Activated CD4-positive, alpha-beta T cell treated with anti-CD3 and anti-CD28 coated beads for 36 hours (primary cell): ENCODE measurements at places on chromosomes 7 and 10.

GRCh38 chr10:80662429-80663261 lies 124.9 kb downstream of the SH2D4B start:
- peaks cover 17% of the 10 kb centered on the region for H3K27me3 ChIP-seq
- H3K27ac ChIP-seq, result no peak overlapping the region
- peak overlapping the region; percentile 24 for H3K4me3 ChIP-seq
- peaks cover 2% of the 10 kb centered on the region for H3K4me1 ChIP-seq
- peak; percentile 83 for DNase-seq

DNA sequence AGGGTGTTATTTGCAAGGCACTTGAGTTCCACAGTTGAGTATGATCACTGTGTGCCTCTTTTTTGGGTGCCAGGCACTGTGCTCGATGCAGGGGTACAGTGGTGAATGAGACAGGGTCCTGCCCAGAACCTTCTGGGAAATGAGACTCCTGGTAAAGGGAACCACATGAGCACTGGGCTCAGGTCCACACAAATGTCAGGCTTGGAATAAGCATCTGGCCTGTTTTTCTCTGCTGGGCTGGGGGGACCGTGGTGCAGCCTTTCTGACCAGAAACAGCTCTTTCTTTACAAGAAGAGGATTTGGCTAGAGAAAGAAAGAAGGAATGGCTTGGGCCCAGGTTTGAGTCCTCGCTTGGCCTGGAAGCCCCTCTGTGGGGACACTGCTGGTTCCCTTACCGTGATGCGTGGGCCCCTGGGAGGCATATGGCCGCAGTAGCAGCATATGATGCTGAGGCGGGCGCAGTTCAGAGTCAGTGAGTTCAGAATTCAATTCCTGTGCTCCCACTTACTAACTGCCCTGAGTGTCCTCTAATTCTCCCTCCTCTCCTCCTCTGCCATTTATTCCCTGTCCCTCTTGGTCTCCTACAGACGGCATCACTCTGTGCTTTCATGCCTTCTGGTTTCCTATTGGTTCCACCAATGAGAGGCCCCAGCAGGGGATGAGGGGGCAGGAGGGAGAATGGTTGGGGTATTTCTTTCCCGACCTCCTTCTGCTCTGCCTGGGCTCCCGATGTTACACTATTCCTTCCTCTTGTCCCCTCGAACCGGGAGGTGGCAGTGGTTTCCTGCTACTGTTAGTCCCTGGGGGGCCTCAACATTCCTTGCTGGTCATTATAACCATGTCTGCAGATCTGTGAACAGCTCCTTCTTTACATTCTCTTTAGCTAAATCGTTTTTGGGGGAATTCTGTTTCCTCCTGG lies 9.6 kb upstream of the KCP start:
- H3K27ac ChIP-seq, result no peak overlapping the region
- peaks cover 20% of the 10 kb centered on the region for H3K27me3 ChIP-seq
- DNase-seq, result no peak
- H3K4me1 ChIP-seq, result peaks cover 4% of the 10 kb centered on the region

DNA sequence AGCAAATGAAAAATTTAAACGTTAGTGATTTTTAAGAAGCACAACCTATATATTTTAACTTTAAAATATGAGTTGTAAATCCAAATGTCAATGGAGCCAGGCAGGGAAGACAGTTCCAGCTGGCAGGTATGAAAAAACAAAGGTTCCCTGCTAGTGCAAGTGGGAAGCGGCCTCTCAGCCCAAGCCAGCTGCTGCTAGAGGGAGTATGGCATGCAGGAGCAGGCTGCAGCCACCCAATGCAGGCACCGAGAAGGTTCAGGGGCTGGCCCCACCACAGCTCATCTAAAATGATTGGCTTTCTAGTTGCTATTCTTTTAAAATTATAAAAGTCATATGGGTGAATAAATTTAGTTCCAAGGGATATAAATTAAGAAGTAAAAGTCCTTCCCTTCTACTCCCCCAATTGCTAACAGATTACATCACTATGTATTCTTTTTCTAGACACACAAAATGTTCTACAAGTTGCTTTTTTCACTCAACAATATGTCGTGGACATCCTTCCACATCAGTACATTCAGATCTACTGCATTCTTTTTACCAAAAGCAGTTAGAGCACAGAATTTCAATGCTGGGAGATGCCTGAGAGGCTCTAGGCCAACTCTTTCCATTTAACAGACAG lies 69.3 kb downstream of the SGMS1 start:
- peaks cover 10% of the 10 kb centered on the region for H3K4me1 ChIP-seq
- H3K27ac ChIP-seq, result no peak overlapping the region
- no peak overlapping the region for H3K4me3 ChIP-seq
- DNase-seq, result no peak

DNA sequence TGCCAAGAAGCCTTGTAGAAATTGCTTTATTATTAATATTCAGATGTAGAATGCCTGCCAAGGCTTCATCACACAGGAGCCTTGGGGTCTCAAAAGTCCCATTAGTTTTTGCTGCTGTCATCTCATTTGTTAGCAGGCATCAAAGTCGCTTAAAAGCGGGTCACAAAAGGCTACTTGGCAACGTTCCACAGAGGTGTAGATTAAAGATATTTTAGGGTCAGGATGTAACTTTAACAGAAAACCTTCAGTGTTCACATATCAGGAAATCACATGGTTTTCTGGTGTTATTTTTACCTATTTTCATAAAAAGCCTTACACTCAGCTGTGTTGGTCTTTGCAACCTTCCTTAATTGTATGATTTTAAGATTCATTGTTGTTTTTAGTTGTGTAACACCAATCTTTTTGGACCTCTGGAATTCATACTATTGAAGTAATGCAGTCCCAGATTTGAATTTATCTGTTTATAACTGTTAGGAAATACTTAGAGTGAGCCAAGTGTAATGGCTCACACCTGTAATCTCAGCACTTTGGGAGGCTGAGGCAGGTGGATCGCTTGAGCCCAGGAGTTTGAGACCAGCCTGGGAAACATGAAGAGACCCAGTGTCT lies 65.3 kb downstream of the TET1 start:
- DNase-seq, result no peak
- peak overlapping the region; percentile 14 for H3K27ac ChIP-seq
- H3K4me1 ChIP-seq, result peaks cover 25% of the 10 kb centered on the region
- no peaks in the 10 kb centered on the region for H3K27me3 ChIP-seq
- H3K36me3 ChIP-seq, result no peaks in the 10 kb centered on the region

DNA sequence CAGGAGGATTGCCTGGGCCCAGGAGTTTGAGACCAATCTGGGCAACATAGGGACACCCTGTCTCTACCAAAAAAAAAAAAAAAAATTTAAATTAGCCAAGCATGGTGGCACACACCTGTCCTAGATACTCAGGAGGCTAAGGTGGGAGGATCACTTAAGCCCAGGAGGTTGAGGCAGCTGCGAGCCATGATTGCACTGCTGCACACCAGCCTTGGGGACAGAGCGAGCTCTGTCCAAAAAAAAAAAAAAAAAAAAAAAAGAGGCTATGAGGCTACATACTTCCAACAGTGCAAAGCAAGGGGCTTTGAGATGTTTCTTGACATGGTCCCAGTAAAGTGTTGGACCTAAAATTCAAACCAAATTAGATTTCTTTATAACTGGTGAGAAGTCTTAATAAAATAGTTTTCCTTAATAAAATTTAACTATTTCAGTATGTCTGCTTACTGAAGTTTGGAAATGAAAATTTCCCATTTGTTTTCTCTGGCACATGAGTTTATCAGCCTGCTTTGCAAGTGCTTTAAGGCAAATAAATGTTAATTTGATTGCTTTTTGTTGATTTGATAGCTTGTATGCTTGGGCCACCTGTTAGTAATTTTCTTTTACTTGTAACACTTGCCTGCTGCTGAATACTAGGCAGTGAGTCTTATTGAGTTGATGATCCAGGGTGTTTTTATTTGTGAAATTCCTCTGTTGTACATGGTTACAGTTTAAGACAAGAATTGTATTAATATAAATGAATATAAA lies 16.1 kb downstream of the CALU start:
- H3K36me3 ChIP-seq, result peaks cover 37% of the 10 kb centered on the region
- H3K27me3 ChIP-seq, result no peaks in the 10 kb centered on the region
- DNase-seq, result no peak
- no peak overlapping the region for H3K4me3 ChIP-seq

DNA sequence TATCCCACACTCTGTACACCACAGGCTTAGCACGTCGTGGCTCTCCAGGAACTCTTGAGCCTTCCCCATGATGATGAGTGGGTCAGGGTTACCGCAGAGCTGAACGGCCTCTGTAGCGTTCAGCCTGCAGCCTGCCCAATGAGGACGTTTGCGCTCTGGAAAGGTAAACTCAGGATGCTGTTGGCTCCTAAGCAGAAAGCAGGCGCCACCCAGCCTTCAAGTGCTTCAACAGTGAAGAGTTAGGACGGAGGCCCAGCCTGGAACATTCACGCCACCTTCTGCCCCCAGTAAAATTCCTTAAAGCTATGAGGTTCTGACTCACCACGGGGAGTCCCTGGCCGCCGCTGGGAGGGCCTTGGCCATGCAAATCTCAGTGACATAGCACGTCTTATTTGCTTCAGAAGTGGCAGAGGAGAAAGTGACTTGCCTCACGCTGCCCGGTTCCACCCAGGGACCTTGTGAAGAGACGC lies 161.5 kb upstream of the SH2B2 start:
- DNase-seq, result peak; percentile 47
- no peak overlapping the region for H3K27ac ChIP-seq
- no peaks in the 10 kb centered on the region for H3K27me3 ChIP-seq

DNA sequence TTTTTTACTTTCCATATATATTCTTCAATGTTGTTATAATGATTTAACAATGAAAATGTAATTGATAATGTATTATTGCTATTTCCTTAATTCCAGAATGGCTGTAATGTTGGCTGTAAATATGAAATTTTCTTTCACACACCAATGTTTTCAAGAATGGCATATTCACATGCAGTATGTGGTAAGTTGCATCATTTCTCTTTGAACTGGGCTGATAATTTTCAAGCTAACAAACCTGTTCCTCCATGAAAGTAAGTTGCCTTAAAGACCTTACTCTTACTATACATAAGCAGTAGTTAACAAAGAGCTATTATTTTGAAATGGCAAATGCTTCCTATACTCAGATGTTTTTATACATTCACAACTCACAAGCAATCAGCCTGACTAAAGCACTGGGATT lies 154.5 kb downstream of the TMEM168 start:
- DNase-seq, result no peak
- no peaks in the 10 kb centered on the region for H3K36me3 ChIP-seq
- H3K27me3 ChIP-seq, result peaks cover 7% of the 10 kb centered on the region
- H3K4me1 ChIP-seq, result no peaks in the 10 kb centered on the region

DNA sequence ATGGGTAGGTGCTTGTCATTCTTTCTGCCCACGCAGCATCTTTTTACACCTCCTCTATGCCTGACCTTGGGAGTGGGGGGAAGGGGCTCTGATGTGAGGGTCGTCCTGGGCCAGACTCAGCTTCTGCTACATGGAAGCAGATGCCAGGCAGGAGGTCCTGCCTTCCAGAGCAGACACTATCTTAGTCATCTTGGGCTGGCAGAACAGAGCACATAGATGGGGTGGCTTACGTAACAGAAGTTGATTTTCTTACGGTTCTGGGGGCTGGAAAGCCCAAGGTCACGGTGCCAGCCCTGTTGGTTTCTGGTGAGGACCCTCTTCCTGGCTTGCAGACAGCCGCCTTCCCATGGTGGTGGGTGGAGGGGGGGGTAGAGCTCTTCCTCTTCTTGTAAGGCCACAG lies 159.0 kb downstream of the PRKAG2 start:
- no peak overlapping the region for H3K27ac ChIP-seq
- no peaks in the 10 kb centered on the region for H3K27me3 ChIP-seq
- H3K4me1 ChIP-seq, result no peaks in the 10 kb centered on the region
- H3K4me3 ChIP-seq, result no peak overlapping the region
- H3K36me3 ChIP-seq, result no peaks in the 10 kb centered on the region

DNA sequence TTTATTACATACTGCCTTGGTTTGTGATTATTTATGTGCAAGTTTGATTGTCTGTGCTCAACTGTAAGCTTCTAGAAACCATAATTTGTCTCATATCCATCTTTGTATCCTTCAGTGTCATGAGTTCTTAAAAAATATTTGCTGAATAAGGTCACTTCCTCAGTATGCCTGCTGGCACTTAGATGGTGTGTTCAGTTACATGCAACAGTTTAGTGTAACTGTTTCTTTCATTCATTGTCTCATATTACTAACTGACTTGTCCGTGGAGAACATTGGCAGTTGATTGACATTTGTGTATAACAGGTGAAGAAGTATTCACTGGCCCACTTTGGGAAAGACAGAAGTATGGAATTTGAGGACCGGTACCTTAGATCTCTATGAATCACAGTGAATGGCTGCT lies 236.9 kb downstream of the PRKG1 start:
- H3K36me3 ChIP-seq, result no peaks in the 10 kb centered on the region
- no peaks in the 10 kb centered on the region for H3K27me3 ChIP-seq
- no peak overlapping the region for H3K4me3 ChIP-seq
- DNase-seq, result no peak
- H3K27ac ChIP-seq, result no peak overlapping the region

GRCh38 chr7:134527979-134528371 lies 608 bp downstream of the AKR1B10 start:
- no peak for DNase-seq
- no peaks in the 10 kb centered on the region for H3K36me3 ChIP-seq
- H3K27ac ChIP-seq, result no peak overlapping the region
- no peaks in the 10 kb centered on the region for H3K4me1 ChIP-seq

DNA sequence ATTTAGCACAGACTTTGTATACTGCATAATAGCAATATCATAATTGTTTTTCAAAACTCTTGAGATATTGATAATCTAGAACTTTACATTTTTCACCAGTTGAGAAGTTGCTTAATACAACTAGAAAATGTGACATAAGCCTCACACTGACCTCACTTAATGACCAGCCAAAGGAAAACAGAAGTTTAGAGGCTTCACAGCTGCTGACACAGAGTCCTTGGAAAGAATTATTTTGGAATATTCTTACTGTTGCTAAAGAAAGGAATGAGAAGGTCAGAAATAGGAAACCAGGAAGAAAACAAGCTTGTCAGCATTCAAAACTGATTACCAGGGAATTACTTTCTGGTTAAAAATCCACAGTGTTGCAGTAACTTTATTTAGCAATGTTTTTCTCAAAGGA lies 35.5 kb upstream of the WASL start:
- no peak overlapping the region for H3K27ac ChIP-seq
- peaks cover 5% of the 10 kb centered on the region for H3K27me3 ChIP-seq
- H3K4me1 ChIP-seq, result no peaks in the 10 kb centered on the region
- H3K4me3 ChIP-seq, result no peak overlapping the region
- no peak for DNase-seq
- H3K36me3 ChIP-seq, result no peaks in the 10 kb centered on the region

GRCh38 chr10:110994406-110995086 lies 75.1 kb downstream of the SHOC2 start:
- no peaks in the 10 kb centered on the region for H3K27me3 ChIP-seq
- no peak overlapping the region for H3K4me3 ChIP-seq
- no peak for DNase-seq
- H3K4me1 ChIP-seq, result peaks cover 41% of the 10 kb centered on the region

GRCh38 chr7:40827222-40828085 lies 692.6 kb downstream of the SUGCT start:
- H3K27me3 ChIP-seq, result no peaks in the 10 kb centered on the region
- H3K4me1 ChIP-seq, result no peaks in the 10 kb centered on the region
- no peak overlapping the region for H3K4me3 ChIP-seq
- DNase-seq, result no peak
- H3K36me3 ChIP-seq, result no peaks in the 10 kb centered on the region

- no peaks in the 10 kb centered on the region for H3K4me1 ChIP-seq
- no peaks in the 10 kb centered on the region for H3K36me3 ChIP-seq
- no peaks in the 10 kb centered on the region for H3K27me3 ChIP-seq
- no peak overlapping the region for H3K4me3 ChIP-seq
These were observed 104.0 kb downstream of the PARP12 start for GRCh38 chr7:139958599-139959284.

GRCh38 chr7:14021069-14021468 lies 31.6 kb upstream of the ETV1 start:
- H3K4me1 ChIP-seq, result no peaks in the 10 kb centered on the region
- no peaks in the 10 kb centered on the region for H3K27me3 ChIP-seq
- H3K36me3 ChIP-seq, result no peaks in the 10 kb centered on the region
- H3K4me3 ChIP-seq, result no peak overlapping the region

- H3K4me3 ChIP-seq, result no peak overlapping the region
- H3K4me1 ChIP-seq, result no peaks in the 10 kb centered on the region
- no peaks in the 10 kb centered on the region for H3K36me3 ChIP-seq
These were observed 36.5 kb downstream of the CPXM2 start for GRCh38 chr10:123855008-123855684.
